ENCODE measurements at places on chromosomes 5 and 9.

DNA sequence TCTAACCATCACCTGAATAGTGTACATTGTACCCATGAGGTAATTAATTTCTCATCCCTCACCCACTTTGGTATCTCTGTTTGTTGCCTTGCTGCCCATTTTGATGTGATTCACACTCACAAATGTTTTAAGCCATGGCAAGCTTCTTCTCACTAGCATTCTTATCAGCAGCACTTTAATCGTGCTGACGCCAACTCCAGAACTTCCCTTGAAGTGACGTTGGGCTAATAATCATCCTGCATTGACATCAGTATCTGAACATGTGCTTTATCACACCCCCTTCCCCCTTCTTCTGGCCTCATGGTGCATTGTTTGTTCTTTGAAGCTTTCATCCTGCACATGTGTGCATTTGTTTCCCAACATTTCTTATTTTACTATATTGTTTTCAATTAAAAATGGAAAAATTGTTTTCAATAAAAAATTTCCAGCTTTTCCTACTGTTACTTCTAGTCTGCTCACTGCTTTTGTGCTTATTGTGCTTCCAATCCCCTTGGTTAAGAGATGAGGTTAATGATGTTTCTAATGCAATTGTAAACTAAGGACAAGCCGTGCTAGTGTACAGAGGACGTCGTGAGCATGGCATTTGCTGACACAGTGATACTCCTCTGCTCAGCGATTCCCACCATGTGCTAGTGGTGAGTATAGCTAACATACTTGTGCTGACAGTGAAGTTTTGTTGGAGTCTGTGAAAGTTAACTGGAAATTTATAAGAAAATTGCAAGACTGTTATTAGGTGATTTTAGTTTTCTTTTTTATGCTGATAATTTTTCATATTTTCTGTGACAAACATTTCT is 238.5 kb downstream of the KDM4C start:
- DNase-seq: no peak

GRCh38 chr5:73940801-73941200 is 314.8 kb downstream of the ARHGEF28 start:
- DNase-seq: no peak

GRCh38 chr5:91219091-91219802 is 163.9 kb downstream of the ARRDC3 start:
- no peak for DNase-seq

DNA sequence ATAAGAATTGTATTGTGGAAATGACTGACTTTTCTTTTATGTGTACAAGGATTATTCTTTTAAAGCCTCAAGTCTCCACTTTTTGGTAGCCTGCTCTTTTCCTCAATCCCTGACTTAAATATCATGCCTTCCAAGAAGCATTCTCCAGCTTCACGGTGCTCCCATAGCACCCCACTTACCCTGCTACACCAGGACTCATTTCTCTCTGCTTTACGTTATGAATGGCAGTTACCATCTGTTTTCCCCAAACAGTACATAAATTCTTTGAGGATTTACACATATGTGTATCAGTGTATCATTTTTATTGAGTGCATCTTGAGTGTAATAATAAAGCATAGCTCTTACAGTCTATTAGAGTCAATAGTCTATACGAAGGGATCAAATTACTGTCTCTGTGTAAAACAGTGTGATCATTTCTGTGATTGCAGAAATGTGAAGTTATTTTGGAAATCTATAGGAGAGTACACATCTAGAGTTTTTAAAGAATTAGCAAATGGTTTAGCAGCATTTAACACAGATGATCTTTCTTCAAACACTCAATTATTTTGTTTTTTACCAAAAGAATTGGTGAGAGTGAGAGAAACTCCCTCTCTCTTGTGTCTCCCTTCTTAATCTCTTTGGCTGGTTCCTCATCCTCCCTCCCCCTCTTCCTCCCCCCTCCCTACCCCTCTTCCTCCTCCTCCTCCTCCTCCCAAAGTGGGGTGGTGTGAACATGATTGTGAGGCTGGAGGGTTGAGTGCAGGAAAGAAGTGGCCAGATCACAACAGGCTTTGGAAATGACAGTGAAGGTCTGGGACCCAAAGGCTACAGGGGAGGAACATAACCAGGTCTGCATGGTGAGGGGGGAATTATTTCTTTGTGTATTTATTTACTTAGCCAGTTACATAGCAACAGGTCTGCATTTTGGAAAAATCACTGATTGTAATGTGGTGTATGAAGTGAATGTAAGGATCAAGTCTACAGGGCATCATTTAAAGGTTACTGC is 27.6 kb upstream of the ECM2 start:
- no peak for DNase-seq

All from left cardiac atrium (tissue), 4 donors.